ENCODE measurements at places on chromosomes 1 and 21.

- DNase-seq: no peak
Measured at GRCh38 chr21:15804247-15805005, 74.6 kb downstream of the USP25 start.

- DNase-seq: no peak
Measured at GRCh38 chr1:44146536-44147361, 5.3 kb upstream of the KLF18 start.

DNA sequence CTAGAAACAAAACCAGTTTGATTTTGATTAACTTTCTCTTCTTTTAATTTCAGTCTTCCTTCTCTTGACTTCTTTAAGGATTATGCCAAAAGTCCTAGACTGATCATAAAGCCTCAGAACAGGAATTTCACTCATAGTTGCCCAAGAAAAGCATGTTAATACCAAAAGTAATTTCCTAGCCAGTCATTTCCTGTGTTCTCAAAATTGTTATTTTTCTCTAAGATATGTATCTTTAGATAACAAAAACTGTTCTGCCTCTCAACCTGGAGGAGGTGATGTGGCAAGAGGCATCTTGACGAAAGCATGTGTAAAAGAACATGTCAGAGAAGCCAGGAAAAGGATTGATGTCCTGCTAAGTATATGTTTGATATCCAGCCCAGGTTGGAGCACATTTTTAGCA lies 78.0 kb upstream of the IPO9 start:
- no peak for DNase-seq

DNA sequence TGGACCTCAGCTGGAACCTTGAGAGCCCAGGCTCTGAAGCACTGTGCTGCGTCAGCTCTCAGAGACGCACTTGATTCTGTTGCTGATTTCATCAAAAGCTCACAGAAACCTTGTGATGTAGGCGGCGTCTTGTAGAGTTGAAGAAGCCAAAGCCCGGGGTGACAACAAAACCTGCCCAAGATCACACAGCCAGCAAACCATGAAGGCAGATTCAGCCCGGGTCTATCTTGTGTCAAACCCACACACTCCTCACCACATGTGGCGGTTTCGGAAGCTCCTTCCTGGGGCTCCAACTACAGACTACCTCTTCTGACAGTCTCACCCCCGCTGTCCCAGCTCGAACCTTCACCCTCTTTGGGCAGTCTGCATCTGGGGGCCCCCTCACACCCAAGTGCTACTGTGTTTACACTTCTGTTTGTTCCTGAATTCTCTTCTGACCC lies 50.4 kb downstream of the TENT5C start:
- peak; percentile 51 for DNase-seq

Measured in HL-60 (cell line).